Stimulated activated CD4-positive, alpha-beta T cell treated with anti-CD3 and anti-CD28 coated beads, Interleukin-12 subunit alpha, Interleukin-12 subunit beta, amount 100 ng/mL, for 48 hours (primary cell): ENCODE measurements at places on chromosomes 5 and 9.

DNA sequence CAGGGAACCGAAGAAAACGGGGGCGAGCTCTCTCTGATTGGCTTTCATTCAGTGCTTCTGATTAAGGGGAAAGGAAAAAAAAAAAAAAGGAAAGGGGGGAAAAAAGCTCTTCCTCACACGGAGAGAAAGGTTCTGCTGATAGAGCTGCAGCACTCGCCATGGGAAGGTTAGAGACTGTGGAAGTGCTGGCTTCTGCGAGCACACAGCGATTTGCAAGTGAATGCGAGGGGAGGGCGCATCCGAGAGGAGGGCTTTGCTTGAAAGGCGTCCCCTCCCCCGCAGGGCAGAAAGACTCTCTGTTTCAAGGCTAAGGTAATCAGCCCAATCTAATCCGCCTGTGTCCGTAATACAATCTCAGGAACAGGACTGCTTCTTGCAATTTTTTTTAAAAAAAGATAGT, at the start of gene CDH10:
Gene CDH10 (minus strand): TSS at position 218 of the 400 bp plus-strand sequence. CDS start 51,488 bp downstream, outside the sequence.
- no peak for DNase-seq

- no peak for DNase-seq
Observed at GRCh38 chr5:55672477-55672911, 39.6 kb downstream of the SLC38A9 start.

- no peak for DNase-seq
Observed at GRCh38 chr9:19386502-19387044, 6.5 kb upstream of the RPS6 start.

DNA sequence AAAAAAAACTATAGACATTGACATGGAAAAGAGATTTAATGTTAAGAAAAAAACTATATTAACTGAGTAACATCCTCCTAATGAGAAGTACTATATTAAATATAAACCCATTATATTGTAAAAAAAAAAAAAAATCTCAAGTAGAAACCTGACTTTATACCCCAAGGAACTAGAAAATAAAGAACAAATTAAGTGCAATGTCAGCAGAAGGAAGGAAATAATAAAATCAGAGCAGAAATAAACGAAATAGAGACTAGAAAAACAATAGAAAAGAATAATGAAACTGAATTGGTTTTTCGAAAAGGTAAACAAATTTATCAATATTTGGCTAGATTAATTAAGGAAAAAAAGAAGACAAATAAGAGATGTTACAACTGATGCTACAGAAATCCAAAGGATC, 329.1 kb upstream of the ZNF608 start:
- no peak for DNase-seq

DNA sequence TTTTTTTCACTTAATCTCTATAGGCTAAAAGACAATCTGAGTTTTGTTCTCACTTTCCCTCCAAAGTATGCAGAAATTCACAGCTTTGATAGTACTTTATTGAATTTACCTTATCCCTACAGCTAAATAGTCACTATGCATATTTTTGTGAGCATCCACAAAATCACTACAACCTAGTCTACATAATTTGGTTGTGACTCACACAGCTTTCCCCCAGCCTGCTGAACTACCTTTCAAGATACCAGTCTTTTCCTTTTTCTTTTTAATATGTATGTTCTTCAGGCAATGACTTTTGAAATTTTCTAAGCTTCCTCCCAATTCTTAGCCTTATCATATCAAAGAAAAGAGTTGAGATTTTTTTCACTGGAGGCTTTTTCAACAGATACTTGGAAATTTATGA, 347.3 kb upstream of the CDH6 start:
- DNase-seq = no peak

GRCh38 chr5:80503641-80504040, 15.7 kb downstream of the FAM151B start:
- DNase-seq = no peak

GRCh38 chr5:1208743-1209488, 7.5 kb downstream of the SLC6A19 start:
- DNase-seq = no peak
